Fibroblast of skin of scalp (primary cell): ENCODE measurements at places on chromosomes 3 and 15.

DNA sequence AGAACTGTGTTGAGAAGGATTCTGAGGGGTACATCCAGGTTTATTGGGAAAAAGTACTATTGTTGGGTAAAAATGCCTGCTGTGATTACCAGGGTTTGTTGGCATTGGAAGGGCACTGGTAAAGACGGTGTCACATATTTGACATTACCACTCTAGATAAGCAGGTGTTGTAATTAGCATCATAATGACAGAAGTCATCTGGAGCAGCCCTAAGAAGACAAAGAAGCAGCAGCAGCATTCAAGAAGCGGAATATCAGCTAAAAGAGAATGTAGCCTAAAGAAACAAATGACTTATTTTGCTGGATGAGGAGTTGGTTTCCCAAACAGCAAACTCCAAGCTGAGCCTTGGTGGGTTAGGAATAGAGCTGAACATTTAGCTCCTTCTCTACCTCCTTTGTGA lies 30.5 kb upstream of the ZFAND6 start:
- DNase-seq: no peak

GRCh38 chr3:99549957-99550603 lies 88.3 kb upstream of the COL8A1 start:
- no peak for DNase-seq

DNA sequence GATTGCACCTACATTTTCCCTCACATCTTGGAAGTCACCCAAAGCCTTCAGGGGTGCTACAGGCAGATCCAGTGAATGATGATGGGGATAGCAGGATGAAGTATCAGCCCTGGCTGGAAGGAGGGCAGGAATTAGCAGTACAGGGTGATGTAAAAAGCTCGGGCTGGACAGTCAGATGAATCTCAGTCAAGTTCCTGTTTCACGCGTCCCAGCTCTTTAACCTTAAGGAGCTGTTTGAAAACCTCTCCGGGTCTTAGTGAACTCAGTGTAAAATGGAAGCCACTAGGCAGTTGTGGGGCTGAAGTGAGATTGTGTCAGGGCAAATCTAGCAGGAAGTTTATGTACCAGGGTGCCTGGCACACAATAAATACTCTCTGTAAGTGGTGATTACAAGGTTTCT lies 166.4 kb upstream of the PROK2 start:
- no peak for DNase-seq

DNA sequence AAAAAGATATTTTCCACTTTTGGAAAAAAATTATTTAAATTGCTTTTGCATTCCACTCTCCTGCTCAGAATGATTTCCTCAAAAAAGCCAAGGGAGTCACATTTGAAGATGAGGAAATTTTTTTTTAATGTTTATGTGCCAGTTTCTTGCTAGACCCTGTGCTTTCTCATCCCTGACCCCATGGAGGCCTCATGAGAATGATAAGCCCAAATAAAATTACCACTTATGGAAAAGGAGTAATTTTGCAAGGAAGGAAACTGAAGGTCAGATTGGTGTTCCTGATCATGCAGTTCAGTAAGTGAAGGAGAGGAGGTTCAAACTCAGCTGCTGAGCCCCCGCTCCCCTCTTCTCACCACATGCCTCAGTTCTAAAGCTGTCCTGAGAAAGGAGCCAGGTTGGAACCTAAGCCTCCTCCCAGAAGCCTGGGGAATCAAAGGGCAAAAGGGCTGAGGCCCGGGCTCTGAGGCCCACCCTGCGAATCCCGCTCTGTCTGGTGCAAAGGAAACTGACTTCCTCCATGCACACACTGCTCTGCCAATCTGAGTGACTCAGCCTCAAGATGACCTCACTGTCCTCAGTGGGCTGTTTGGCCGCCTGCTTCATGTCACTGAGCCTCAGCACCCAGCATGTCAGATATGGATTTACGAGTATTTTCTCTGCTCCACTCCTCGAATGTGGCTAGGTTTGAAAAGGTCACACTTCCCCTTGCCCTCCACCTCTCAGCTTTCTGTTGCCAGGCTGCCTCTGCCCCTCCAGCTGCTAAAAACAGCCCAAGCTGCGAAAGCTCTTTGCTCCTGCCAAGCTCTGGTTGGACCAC lies 56.9 kb upstream of the FLNB start:
- peak; percentile 85 for DNase-seq

GRCh38 chr15:52716536-52716935 lies 37.3 kb upstream of the ATOSA start:
- no peak for DNase-seq

- no peak for DNase-seq
These were observed 170.6 kb upstream of the TSC22D2 start for GRCh38 chr3:150237490-150237889.

GRCh38 chr3:50609071-50609762 lies 2.4 kb downstream of the CISH start:
- DNase-seq: no peak
